Frontal cortex (tissue), 4 donors: ENCODE measurements at places on chromosomes 1 and 21.

DNA sequence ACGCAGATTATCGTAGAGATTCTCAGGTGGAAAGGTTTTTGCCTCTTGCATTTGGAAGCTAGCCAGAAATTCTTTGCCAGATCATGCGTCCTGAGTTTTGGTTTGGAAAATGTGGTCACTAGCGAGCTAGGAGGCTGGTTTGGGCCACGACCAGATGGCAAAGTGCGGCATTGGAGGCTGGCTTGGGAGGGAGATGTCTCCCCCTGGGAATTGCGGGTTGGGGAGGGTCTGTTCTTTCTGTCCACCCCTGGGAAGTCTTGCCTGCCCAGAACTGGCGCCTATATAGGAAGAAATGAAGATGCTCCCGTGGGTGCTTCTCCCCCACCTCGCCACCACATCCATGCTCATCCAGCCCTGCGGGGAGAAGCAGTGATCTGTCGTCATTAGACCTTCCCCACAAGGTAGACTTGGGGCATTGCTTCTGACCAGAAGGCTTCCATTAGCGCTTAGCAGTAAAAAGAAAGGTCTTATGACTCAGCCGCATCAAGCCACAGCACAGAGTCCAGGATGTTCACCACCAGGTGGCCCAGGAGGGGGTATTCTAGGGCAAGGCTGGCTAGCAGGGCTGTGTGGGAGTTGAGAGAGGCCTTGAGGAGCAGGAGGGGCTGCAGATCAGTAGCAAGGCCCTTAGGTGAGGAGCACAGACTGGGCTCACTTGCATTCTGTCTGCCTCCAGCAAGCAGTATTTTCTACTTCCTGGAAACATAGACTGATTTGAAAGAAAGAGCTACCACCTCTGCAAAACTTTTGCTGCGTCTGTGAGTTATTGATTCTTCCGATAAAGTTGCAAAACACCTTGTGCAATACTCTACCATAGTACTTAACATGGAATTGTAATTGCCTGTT is 1.5 kb upstream of the PTP4A2 start:
- no peak for DNase-seq

GRCh38 chr1:20640183-20640597 is 6.9 kb downstream of the PINK1 start:
- no peak for DNase-seq

DNA sequence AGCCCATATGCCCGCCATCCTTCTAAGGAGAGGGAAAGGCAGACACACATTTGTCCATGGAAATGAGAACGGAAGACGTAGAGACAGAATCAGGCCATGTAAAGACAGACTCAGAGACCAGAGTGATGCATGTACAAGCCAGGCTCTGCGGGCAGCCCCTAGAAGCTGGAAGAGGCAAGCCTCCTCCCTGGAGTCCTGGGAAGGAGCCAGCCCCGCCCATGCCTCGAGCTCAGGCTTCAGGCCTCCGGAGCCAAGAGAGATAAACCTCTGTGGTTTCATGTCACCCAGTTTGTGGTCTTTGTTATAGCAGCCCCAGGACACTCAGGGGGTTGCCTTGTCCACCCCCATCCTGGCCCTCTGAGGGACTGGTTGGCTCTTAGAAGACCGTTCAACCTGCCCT is 11.6 kb downstream of the PDE9A start:
- no peak for DNase-seq

- no peak for DNase-seq
These were observed 2.4 kb upstream of the COL11A1 start for GRCh38 chr1:103110701-103111100.

GRCh38 chr21:46368533-46369285 is 44.8 kb downstream of the PCNT start:
- DNase-seq: no peak

DNA sequence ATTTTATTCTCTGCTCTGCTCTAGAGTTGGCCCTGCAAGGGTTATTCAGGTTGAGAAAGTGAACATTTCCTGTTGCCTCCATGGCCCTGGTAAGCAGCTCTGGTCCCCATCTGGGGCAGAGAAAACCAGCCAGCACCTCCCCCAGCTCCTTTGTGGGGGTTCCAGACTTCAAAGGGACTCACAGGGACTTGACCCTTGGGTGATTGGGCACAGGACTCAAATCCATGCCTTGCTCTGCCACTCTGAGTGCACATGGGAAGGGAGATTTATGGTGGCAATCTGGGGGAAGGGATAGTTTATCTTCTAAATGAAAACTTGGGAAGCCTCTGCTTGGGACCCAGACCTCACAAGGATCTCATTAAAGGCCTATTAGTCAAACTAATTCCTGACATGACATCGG is 212.8 kb downstream of the FOXD2 start:
- no peak for DNase-seq

GRCh38 chr1:66237042-66237441 is 296.9 kb upstream of the SGIP1 start:
- DNase-seq: no peak

DNA sequence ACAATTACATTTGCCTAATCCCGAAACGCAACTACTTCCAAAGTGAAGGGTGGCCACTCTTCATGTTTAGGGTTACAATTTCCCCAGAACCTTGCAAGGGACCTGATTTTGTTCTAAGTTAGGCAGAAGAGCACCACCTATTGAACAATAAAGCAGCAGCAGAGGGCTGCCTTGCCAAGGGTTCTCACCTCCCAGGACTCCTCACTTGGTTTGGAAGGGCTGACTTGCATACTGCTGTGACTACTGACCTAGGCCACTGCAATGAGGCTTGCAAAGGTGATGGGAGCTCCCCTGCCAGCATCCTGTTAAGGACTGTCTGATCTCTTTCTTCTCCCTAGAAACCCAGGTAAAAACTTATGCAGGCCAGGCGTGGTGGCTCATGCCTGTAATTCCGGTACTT is 14.2 kb downstream of the MTOR start:
- DNase-seq: no peak

DNA sequence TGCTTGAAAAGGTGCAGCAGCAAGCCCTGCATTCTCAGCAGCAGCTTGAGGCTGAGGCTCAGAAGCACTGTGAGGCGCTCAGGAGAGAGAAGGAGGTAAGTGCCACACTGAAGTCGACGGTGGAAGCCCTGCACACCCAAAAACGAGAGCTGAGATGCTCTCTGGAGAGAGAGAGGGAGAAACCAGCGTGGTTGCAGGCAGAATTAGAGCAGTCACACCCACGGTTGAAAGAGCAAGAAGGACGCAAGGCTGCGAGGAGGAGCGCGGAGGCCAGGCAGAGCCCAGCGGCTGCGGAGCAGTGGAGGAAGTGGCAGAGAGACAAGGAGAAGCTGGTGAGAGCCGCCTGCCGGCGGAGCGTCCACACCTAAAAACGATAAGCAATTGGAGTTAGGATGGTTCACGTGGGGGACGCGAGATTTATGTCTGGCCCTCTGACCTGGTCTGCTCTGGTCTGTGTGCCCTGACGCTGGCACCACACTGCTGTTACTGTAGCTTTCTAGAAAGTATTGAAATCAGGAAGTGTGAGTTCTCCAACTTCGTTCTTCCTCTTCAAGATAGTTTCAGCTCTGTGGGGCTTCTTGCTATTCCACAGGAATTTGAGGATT is 26.7 kb upstream of the DIP2A start:
- no peak for DNase-seq

DNA sequence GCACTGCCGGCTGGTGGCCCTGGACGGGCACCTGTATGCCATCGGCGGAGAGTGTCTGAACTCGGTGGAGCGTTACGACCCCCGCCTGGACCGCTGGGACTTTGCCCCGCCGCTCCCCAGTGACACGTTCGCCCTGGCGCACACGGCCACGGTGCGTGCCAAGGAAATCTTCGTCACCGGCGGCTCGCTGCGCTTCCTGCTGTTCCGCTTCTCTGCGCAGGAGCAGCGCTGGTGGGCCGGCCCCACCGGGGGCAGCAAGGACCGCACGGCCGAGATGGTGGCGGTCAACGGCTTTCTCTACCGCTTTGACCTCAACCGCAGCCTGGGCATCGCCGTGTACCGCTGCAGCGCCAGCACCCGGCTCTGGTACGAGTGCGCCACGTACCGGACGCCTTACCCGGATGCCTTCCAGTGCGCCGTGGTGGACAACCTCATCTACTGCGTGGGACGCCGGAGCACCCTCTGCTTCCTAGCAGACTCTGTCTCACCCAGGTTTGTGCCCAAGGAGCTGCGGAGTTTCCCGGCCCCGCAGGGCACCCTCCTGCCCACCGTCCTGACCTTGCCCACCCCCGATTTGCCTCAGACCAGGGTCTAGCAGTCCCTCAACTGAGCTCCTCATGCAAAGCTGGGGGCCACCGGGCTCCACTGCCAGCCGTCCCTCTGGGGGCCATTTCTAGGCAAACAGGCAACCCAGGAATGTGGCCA is 2.1 kb downstream of the KLHDC7A start:
- no peak for DNase-seq

- DNase-seq: no peak
These were observed 7.3 kb upstream of the CLSPN start for GRCh38 chr1:35777109-35777508.
